Activated naive CD4-positive, alpha-beta T cell treated with anti-CD3 and anti-CD28 coated beads for 36 hours (primary cell): ENCODE measurements at places on chromosomes 1 and 21.

DNA sequence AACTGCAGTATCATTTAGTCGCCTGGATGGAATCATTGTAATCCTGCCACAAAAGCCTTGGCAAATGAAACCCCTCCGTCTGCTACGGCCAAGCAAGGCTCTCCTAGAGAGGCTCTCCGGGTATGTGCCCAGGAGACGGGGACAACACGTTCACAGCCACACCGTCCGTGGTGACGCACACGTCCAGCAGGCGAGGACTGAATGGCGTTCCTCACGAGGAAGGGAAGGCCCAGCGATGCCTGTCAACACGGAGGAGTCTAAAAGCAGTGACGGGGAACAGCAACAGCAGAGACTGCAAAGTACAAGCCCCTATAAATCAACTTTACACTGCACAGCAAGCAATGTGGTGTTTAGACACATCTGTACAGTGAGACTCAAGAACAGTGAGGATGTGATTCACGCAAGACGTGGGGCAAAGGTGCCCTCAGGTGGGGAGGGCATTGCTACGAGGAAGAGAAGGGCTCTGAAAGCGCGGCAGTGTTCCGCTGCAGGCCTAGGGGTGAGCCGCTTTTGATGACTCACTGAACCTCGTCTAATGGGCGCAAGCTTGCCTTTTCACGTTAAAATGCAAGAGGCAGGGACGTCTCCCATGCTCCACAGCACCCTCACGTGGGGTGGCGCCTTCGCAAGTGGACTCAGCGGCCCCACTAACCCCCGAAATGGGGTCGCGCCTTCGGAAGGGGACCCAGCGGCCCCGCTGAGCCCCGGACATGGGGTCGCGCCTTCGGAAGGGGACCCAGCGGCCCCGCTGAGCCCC, 6.8 kb downstream of the WRAP73 start:
- peaks cover 1% of the 10 kb centered on the region for H3K4me1 ChIP-seq
- H3K4me3 ChIP-seq: no peak overlapping the region
- H3K27me3 ChIP-seq: no peaks in the 10 kb centered on the region
- peaks cover 23% of the 10 kb centered on the region for H3K36me3 ChIP-seq
- no peak for DNase-seq
- H3K27ac ChIP-seq: no peak overlapping the region

DNA sequence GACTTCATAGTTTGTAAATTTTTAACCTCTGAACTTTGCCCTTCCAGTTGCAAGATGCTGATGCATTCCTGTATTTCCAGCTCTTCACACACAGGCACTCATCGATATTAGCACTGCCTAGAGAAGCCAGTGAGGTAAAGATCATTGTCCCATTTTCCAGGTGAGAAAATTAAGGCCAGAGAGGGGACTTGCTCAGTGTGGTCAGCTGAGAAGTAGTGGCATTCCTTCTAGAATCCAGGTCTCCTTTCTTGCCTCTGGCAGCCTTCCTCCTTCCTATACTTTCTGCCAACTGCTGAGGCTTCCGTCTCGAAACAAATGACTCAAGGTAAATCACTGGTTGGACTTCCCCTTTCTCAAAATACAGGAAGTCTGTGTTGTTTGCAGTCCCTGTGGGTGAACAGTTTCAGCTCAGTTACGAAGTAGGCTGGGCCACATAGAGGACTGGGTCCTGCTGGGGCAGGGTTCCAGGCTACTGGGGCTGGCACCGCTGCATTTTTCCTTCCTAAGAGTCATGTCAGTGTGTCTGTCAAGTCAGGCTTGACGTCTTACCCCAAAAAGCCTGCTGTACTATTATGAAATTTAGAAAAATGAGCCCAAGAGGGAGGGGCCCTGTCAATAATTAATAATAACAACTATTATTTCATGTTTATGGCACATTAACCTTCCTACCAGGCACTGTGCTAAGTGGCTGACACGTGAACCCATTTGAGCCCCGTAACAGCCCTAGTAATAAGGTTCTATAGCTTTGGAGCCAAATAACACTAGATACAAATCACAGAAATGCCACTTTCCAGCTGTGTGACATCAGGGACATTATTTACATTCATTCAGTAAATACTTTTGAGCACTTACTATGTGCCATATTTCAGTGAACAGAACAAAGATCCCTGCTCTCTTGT, 16.6 kb upstream of the RNF19B start:
- H3K36me3 ChIP-seq: no peaks in the 10 kb centered on the region
- H3K4me3 ChIP-seq: peak overlapping the region; percentile 30
- DNase-seq: peak; percentile 85

DNA sequence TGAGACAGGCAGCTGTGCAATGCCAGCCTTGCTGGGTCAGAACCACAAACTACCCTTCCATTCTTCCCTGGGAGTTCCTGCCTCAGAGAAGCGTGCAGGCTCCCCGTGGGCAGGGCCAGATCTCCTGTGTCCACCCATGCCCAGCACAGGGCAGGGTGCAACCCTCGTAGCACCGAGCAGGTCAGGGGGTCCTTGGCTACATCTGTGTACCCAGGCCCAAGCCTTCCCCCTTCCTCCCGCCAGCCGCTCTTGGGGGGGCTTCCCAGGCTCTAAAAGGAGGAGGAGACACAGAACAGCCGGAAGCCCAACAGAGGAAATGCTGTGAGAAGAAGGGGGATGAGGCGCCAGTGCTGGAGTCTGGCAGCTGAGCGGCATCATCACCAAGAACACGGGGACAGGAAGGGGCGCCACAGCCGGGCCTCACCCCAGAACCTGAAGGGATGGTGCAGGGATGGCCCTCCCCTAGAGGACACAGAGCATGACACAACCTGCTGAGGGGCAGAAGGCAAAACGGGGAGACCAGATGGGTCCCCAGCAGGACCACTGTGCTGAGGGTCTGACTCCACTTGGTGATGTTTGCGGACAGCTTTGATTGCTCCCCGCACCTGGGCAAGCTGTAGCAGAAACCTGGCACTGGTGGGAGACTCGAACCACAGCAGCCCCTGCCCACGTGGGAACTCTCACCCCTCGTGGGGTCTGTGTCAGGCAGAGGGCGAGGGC, 233.2 kb downstream of the NPHP4 start:
- no peaks in the 10 kb centered on the region for H3K4me1 ChIP-seq
- H3K36me3 ChIP-seq: no peaks in the 10 kb centered on the region
- peaks cover 4% of the 10 kb centered on the region for H3K27me3 ChIP-seq
- DNase-seq: no peak

GRCh38 chr1:20322825-20323612, 32.3 kb downstream of the VWA5B1 start:
- H3K4me1 ChIP-seq: peaks cover 28% of the 10 kb centered on the region
- H3K36me3 ChIP-seq: no peaks in the 10 kb centered on the region
- H3K27ac ChIP-seq: peak overlapping the region; percentile 73
- H3K4me3 ChIP-seq: peak overlapping the region; percentile 23
- peak; percentile 72 for DNase-seq

DNA sequence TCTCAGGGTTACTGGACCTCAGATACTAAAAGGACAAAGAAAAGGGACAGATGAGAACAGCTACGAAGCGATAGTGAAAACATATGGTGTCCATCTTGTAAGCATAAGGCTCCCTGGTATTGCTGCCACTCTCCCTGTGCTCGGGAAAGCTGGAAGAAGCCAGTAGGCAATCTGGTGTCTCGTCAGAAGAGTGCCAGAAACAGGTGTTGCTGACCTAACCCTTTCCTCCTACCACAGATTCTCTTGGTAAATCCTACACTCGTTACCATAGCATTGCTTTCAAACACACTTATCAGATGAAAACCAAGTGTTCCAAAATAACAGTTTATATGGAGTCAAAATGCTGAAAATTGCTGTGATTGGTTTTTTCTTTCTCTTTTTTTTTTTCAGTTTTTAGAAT, 146.3 kb downstream of the NRIP1 start:
- no peaks in the 10 kb centered on the region for H3K4me1 ChIP-seq
- no peak overlapping the region for H3K4me3 ChIP-seq
- no peaks in the 10 kb centered on the region for H3K27me3 ChIP-seq
- no peaks in the 10 kb centered on the region for H3K36me3 ChIP-seq
- no peak overlapping the region for H3K27ac ChIP-seq

DNA sequence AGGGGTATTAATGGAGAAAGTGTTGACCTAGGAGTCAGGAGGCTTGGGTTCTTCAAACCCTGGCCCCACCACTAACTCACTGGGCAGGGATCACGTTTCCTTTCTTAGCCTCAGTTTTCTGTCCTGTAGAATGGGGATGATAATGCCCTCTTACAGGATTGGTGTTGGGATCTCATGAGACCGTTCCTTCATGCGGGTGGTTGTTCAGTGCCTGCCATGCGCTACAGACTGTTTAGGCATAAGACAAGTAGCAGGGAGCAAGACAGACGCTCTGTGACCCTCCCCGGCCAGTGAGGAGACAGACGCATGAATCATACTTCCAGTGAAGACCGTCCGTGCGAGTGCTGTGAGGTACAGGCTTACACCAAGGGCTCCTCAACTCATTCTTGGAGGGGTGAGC, 81.7 kb downstream of the MAN1C1 start:
- DNase-seq: no peak
- no peak overlapping the region for H3K4me3 ChIP-seq
- H3K27ac ChIP-seq: peak overlapping the region; percentile 13
- H3K27me3 ChIP-seq: no peaks in the 10 kb centered on the region
- H3K4me1 ChIP-seq: peaks cover 45% of the 10 kb centered on the region
- no peaks in the 10 kb centered on the region for H3K36me3 ChIP-seq

DNA sequence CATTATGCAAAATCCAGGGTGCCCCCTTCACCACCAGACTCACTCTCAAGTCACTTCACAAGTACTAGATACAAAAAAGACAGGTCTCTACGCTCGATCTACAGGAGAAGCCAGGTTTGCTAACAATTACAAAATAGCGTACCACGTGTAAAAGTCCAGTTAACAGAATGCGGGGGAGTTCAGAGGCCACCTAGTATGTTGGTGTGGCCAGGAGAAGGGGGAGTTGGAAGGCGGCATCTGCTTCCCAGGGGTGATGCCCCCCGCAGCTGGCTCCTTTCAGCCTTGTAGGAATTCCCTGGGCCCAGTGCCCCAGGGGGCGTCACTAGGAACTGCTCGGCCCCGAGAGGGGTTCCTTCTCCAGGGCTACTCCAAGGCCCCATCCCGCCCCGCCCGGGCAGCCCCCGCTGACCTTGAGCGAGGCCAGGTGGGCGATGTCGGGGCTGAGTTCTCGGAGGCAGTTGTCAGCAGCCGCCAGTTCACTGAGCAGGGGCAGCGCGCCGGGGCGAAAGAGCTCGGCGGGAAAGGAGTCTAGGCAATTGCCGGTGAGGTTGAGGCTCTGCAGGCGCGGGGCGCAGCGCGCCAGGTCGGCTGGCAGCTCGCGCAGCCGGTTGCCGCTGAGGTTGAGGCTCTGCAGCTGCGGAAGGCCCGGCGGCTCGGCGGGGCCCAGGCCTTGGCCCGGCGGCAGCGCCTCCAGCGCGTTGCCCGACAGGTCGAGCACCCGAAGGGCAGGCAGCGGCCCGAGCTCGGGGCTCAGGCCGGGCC, 664 bp downstream of the LRRC47 start:
- peaks cover 3% of the 10 kb centered on the region for H3K36me3 ChIP-seq
- peaks cover 3% of the 10 kb centered on the region for H3K27me3 ChIP-seq
- no peak for DNase-seq
- H3K4me1 ChIP-seq: peaks cover 41% of the 10 kb centered on the region
- no peak overlapping the region for H3K27ac ChIP-seq

DNA sequence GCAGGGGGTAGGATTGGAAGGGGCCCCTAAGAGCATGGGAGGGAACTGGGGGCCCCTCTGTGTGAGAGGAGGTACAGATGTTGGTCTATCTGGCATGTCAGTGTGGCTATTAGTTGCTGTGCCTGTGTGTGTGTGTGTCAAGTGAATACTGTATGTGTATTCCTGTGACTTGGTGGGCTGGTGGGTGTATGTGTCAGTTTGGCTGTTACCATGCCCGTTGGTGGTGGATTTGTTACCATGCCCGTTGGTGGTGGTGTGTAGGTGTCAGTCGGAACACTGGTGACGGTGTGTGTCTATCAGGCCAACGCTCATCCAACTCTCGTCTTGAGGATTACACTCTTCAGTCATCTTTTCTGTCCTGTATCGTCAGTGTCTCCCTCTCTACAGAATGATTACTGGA, 22.6 kb downstream of the TFAP2E start:
- H3K4me1 ChIP-seq: no peaks in the 10 kb centered on the region
- no peak overlapping the region for H3K4me3 ChIP-seq
- H3K27me3 ChIP-seq: no peaks in the 10 kb centered on the region
- H3K27ac ChIP-seq: no peak overlapping the region
- peaks cover 7% of the 10 kb centered on the region for H3K36me3 ChIP-seq
- no peak for DNase-seq
